ENCODE measurements at places on chromosomes 1 and 21.
A peak's percentile ranks its signal among the peaks of the same experiment; 100 is the strongest.

- no peak for DNase-seq
Observed at GRCh38 chr1:3398396-3399140, 55.9 kb upstream of the ARHGEF16 start.

GRCh38 chr1:72438270-72438669, 155.9 kb upstream of the NEGR1 start:
- DNase-seq: no peak

DNA sequence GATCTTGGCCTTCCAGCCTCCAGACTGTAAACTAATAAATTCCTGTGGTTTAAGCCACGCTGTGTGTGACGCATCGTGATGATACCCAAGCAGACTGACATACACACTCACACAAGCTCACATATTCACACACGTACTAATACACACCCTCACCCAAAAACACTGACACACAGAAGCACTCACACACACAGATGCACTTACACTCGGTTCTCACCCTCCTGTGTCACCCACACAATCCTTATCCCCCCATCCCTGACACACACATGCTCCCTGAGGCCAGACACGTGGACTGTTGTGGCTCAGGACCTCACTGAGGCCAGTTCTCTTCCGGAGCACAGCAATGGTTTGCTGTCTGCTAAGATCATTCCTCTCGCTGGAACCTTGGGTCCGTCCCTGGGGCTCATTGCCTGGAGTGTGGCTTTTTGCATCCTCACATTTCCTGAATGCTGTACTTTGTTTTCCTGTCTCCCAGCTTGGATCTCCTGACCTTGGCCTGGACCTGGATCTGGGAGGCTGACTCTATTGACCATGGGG, 76.9 kb upstream of the LYST start:
- DNase-seq: no peak

DNA sequence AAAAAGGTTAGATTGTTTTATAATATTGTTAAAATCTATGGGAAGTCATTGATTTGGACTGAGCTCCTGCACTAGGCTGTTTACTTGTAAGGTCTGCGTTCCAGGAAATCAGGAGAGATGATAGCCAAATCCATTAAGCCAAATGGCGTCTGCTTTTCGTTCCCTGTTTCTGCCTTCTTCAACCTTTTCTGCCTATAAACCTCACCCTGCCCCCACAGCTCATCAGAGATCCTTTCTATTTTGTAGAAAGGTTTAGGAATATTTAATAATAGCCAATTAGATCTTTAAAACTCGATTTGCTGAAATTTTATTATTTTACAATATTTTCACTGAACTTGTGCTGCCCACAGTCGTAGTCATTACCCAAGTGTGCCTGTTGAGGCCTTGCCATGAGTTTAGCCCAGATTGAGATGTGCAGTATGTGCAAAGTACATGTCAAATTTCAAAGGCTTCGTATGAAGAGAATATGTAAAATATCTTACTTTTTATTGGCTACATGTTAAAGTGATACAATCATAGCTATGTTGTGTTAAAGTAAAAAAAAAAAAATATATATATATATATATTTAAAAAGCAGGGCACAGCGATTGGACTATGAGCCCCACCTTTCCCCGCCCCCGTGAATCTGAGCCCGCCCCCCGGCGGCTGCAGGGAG, 444 bp upstream of the IARS2 start:
- DNase-seq: no peak

DNA sequence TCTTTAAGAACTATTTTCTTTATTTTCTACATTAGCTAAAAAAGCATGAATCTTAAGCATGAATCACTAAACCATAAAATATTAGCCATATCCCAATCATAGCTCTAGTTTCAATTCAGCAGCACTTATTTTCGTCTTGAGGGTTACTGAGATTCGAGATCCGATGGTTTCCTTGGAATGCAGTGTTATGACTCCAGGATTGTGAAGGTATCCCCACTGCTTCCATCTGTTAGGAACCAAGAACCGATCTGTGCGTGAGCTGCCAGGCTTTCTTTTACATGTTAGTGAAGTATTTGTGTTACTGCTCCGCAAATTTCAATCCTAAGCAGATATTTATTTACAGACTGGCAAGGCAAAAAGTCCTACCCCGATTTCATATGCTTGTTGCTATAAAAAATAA, 18.8 kb downstream of the TNFRSF9 start:
- DNase-seq: no peak

DNA sequence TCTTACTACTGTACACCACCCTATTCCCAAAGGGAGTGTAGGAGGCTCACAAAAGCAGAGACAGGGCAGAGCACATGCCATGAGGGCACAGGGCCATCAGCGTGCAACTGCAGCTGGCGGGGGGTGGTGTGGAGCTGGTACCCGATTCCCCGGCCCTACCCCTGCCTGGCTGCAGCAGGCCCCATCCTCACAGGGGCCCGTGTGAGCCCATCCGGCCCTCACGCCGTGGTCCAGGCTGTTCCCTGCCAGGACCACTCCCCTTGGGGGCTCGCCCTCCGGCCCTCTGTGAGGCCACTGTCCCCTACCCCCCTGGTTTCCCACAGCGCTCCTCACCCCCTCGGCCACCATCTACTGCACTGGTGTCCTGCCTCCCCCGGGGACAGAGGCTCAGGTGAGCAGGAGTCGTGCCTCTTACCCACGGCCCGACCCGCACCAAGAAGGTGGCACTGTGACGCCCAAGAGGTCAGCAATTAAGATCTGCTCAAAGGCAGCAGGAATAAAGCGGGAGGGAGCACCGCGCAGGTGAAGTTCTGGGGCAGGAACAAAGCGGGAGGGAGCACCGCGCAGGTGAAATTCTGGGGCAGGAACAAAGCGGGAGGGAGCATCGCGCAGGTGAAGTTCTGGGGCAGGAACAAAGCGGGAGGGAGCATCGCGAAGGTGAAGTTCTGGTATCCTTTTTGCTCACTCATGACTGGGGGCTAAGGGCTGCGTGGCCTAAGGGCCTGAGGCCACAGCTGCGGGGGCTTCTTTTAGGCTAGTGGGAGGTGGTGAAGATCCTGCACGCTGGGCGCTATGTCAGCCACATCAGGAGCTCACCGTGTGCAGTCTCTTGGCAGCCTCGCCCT, 3.9 kb downstream of the POFUT2 start:
- DNase-seq: no peak

- no peak for DNase-seq
Observed at GRCh38 chr21:26918323-26919079, 48.4 kb downstream of the ADAMTS5 start.

DNA sequence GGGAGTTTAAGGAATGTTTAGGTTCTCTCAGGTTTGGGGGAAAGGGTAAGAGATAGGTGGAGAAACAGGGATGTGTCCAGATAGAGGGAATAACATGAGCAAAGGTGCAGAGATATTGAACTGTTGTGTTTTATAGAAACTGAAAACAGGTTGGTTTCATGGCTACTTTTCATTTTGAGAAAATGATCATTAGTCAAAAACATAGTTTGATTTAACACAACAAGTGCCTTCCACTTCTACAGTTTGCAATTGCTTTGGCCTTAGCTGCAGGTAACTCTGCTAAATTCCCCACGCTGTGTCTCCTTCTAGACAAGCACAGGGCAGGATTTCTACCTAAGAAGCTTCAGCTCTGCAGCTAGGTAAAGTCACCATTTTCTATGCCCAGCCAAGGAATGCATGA, 124.9 kb downstream of the RGS2 start:
- DNase-seq: no peak

GRCh38 chr1:186578325-186579016, 101.8 kb downstream of the PTGS2 start:
- DNase-seq: no peak

GRCh38 chr1:31576201-31576669, at the start of gene TINAGL1:
Gene TINAGL1 (plus strand): TSS chr1:31576515. CDS start chr1:31577149, 634 bp downstream.
- no peak for DNase-seq

DNA sequence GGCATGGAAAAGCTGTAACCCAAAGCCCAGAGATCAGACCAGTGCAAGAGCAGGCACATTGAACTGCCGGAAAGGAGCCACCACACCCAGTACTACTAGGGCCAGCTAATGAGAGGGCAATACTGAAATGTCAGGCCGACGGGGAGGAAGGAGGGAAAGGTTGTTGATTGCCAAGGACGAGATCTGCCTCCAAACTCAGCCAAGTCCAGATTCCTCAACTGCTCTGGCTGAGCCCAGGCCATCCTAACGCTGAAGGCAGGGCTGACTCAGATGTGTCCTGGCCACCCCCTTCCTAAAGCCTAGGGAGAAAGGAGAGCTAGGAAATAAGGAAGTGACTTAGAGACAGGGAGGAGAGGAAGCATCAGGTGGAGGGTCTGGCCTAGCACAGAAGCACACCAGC, 42.1 kb upstream of the IPO9 start:
- DNase-seq: no peak

DNA sequence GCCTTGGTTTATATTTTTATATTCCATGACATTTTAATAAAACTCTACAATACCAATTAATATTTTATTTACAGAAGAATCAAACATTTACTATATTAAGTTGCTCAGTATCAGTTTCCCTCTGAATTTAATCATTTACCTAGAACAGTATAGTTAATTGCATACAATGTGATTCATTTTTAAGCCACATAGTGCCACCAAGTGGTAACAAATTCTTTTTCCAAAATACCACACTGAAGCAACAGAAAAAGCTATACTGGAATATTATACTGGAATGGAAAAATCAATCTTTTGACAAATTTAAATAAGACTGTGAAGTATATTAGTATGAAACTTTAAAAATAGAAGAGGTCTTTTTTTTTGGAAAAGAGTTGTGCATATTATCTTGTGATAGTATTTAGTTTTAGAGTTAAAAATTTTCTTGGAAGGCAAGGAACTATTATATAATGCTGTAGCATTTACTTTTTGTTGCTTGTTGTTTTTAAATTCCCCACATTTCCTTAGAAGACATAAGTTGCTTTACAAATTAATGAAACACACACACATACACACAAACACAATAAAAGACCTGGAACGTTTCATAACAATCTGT, 57.3 kb downstream of the ZNF644 start:
- DNase-seq: peak; percentile 7

DNA sequence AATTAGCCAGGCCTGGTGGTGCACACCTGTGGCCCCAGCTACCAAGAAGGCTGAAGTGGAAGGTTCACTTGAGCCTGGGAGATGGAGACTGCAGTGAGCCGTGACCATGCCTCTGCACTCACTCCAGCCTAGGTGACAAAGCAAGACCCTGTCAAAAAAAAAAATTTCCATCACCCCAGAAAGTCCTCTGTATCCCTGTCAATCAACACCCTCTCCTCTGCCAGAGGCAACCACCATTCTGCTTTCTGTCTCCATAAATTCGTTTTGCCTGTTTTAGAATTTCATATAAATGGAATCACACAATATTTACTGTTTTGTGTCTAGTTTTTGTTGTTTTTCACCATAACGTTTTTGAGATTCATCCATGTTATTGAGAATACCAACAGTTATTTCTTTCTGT, 141.6 kb upstream of the SLC45A1 start:
- DNase-seq: no peak

DNA sequence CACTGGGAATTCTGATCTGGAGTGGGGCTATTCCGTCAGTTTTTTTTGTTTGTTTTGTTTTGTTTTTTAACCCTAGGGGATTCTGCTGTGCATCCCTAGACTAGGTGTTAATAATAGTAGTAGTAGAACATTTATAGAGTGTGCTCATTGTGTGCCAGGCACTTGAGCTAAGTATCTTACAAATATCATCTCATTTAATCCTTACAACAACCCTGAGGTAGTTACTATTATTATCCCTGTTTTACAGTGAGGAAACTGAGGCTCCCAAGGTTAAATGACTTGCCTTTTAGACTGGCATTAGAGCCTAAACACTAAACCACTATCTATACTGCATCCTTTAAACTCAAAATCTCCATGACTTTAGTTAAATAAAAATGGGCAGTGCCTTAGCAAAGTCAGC, 22.1 kb downstream of the TOR3A start:
- no peak for DNase-seq

- no peak for DNase-seq
Observed at GRCh38 chr1:4072481-4073153, 172.5 kb upstream of the C1orf174 start.

DNA sequence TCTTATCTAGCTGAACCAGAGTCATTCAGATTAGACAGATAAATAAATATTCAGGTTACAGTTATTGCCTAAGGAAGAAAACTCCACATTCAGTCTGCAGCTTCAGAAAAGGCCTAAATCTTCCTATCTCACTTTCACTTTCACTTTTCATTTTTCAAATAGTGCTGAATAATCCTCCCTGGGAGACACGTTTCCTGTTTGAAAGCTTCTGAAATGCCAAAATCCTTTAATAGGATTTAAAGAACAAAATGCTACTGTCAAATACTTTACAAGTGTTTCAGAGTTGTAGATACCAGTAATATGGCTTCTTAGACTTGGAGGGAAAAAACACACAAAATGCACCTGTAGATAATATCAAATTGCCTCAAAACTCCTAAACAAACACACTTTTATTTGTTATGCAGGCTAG, 3.9 kb downstream of the PSMB2 start:
- no peak for DNase-seq

Measured in NCI-H1092 treated with DMSO at 0.1 percent for 48 hours (cell line).